ENCODE measurements at places on chromosomes 12 and 14. TPM values are rescaled to one million over a fixed set of nuclear protein-coding genes. Genes with fewer than 3 reads are reported as not detected.

The LRRK2 gene
- total RNA-seq = 1.2 TPM

The RPS6KL1 gene
- total RNA-seq = 7.0 TPM

The PPP2R3C gene
- 32.4 TPM for total RNA-seq

The TAS2R42 gene
- total RNA-seq = not detected

The TAS2R9 gene
- 0.13 TPM for total RNA-seq

The CIROP gene
- total RNA-seq = not detected

The PELI2 gene
- total RNA-seq = 12.1 TPM

The GPRC5D gene
- total RNA-seq = not detected

The KRT2 gene
- total RNA-seq = not detected

The PROX2 gene
- not detected for total RNA-seq

The NUAK1 gene
- 120 TPM for total RNA-seq

The VIPAS39 gene
- 33.0 TPM for total RNA-seq

The PRKAG1 gene
- 38.8 TPM for total RNA-seq

The IFNG-AS1 gene
- total RNA-seq = not detected

The CD163L1 gene
- total RNA-seq = 15.8 TPM

The CBLN3 gene
- 3.0 TPM for total RNA-seq

The DBX2 gene
- not detected for total RNA-seq

The RND1 gene
- 5.5 TPM for total RNA-seq

The LAG3 gene
- total RNA-seq = 0.16 TPM

The NPFF gene
- total RNA-seq = not detected

The CCDC59 gene
- 41.7 TPM for total RNA-seq

The RASAL1 gene
- not detected for total RNA-seq

The OR6C1 gene
- total RNA-seq = not detected

The TAS2R7 gene
- total RNA-seq = not detected

All from bladder microvascular endothelial cell (primary cell).